Fibroblast of skin of right biceps (primary cell): ENCODE measurements at places on chromosomes 11 and 22.

- DNase-seq = no peak
Observed at GRCh38 chr11:12052676-12053605, 44.5 kb upstream of the DKK3 start.

DNA sequence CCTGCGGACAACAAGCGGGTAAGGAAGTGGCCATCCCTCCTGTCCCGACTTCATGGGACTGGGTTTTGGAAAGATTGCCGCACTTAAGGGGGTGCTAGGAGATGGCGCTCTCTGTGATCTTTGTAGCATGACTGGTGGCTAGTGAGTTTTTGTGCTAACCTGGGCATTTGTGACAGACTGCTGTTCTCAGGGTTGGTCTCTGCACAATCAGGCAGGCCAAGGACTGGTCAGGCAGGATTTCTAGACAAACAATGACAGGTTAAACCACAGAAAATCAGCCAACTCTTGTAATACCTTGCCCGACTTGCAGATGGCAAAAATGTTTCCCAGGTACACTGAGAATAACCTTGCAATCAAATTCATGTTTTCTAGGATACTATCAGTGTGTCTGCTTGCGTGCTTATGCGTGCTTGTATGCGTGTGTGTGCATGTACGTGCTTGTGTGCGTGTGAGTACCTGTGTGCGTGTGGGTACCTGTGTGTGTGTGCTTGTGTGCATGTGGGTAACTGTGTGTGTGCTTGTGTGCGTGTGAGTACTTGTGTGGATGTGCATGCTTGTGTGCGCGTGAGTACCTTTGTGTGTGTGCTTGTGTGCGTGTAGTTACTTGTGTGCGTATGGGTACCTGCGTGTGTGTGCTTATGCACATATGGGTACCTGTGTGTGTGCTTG lies 25.6 kb upstream of the SORL1-AS1 start:
- DNase-seq = no peak

- DNase-seq = no peak
Observed at GRCh38 chr22:47119181-47119580, 356.7 kb downstream of the TBC1D22A start.

- no peak for DNase-seq
Observed at GRCh38 chr11:115718106-115718505, 213.9 kb upstream of the CADM1 start.

- peak; percentile 44 for DNase-seq
Observed at GRCh38 chr11:128346804-128347203, 240.6 kb downstream of the ETS1 start.

DNA sequence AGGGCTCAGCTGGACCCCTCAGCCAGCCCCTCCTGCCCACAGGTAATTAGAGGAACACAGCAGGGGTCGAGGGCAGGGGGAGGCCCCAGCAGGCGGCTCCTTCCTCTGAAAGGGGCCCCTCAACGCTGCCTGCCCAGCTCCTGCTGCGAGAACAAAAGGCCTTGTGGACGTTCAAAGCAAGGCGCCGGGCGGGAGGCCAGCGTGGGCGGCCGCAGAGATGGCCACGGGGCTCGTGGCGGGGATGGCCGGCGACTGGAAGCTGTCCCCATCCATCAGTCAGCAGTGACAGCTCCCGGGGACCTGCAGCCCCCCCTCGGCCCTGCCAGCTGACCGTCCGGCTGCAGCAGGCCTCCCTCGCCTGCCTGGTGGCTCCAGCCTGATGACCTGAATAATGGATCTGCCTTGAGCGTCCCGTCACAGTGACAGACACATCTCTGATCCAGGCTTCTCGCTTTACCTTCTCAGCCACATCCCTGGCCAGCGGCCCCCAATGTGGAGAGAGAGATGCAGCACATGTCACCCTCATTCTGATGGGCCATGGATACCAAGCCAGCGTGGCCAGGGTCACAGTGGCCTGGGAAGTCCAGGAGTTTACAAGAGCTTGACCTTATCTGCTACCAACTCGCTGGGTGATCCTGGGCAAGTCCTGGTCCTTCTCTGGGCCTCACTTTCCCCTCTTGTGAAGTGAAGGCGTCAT lies 159.3 kb downstream of the MN1 start:
- no peak for DNase-seq

DNA sequence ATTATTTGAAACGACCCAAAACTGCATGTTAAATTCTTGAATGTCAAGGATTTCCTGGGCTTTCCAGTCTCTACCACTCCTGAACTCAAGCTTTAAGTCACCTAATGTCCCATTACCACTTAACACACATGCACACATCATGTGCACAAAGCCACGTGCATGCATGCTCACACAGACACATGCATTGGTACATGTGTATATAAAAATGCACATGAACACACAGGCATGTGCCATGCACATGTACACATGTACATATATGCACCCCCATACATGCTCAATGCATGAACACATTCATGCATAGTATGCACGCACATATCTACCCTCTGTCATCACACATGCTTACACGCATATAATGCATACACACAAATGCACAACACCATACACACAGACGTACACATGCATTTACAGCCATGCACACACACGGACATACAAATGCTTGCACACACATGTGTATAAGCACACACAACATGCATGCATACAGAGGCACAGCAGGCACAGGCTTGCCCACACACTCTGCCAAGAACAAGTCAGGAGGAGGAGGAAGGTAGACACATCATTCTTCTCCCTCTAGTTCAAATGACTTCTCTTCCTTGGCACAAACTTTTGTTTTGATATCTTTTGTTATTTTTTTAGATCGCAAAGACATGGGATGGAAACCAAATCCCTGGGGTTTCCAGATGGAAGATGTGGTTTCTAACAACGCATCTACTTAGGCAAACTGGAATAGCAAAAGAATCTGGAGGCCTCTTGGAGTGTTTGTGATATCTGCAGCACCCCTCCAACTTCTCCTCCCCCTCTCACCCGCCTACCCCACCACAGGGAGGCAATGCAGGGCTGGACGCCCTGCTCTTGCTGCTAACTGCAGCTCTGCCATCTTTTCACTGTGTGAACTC lies 24.6 kb downstream of the RASD2 start:
- peak; percentile 84 for DNase-seq

GRCh38 chr11:23423104-23423503 lies 562.8 kb upstream of the CCDC179 start:
- DNase-seq = peak; percentile 57

DNA sequence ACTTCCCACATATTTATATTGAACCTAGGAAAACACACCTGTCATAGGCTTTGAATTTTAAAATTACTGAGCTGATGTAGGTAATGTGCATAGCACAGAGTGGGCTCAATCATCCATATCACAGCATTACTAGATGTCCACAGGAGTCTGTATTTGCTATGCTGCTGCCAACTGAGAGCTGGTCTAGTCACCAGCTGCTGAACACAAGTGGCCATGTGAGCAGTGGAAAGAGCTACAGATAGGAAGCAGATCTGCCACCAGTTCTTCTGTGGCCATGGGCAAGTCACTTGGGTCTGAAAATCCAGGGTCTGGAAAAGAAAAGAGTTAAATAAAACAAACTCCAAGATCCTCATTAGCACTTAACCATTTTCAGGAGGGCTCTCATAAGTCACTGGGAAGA lies 91.8 kb downstream of the APIP start:
- no peak for DNase-seq

DNA sequence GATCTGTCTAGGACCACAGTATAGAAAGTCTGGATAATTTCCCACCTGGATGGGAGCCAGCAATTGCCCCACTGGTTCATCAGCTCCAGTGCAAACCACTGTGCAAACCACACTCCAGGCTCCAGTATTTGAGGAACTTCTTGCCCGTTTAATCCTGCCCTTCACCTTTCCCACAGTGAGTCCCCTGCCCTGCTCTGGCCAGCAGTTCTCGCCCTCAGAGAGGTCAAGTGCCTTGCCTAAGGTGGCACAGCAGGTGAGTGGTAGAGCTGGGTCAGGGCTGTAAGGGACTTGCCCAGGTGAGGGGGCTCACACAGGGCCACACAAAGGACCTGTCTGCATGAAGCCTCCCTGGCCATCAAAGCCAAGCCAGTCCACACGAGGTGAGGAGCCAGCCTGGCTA lies 24.1 kb downstream of the MS4A10 start:
- DNase-seq = no peak

DNA sequence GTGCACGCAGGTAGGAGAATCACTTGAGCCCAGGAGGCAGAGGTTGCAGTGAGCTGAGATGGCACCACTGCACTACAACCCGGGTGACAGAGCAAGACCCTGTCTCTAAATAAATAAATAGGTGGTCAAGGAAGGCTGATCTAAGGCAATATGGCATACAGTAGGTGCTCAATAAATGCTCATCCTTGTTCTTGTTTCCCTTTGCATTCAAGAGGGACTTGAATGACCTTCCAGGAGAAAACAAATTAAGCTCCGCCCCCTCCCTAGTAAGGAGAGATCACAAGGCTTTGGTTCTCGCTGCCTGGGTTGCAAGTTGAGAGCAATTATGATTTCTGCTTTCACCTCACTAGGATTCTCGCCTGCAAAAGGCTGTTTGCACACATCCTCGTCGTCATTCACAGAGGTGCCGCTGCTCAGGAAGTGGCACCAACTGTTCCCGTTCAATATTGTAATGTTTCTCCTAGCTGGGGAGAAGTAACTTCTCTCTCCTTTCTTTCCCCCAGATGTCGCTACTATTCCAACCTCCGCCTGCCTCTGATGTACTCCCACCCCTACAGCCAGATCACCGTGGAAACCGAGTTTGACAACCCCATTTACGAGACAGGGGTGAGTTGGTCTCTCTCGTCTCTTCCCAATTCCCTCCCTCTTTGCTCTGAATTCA lies 51.8 kb upstream of the ASPHD2 start:
- no peak for DNase-seq
